ENCODE measurements at places on chromosomes 4 and X.

DNA sequence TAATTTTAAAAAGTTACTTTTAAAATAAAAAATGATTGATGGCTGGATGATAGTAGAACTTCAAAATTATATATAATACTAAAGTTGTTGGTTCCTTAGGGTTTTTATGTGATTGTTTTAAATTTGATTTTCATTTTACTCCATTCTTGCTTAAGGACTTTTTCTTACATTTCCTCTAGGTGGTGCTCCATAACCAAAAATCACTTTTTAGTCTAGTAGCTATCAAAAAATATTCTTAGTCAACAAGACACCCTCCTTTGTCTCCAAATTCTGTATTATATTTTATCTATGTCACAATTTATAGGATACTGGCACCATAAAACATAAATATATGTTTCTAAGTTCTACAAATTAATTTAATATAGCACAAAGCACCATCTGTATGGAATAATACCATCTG is 67.2 kb upstream of the BRWD3 start:
- DNase-seq = no peak

- DNase-seq = no peak
Measured at GRCh38 chr4:170114636-170115035, 24.9 kb upstream of the AADAT start.

GRCh38 chr4:183300070-183300469 is 20.0 kb downstream of the CLDN22 start:
- no peak for DNase-seq

DNA sequence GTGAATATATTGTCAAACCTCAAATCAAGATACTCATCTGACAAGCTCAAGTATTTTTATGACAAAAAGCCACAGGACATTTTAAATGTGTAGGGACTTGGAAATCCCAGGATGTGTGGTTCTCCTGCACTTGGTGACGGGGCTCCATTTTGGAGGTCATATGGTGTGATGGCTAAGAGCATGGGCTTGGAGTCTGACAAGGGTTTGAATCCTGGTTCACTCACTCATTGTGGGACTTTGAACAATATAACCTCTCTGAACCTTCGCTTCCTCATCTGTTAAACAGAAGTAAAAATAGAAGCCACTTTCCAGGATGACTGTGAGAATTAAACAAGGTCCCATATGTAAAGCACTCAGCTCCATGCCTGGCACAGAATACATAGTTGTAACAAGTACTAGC is 99.6 kb downstream of the SMIM20 start:
- DNase-seq = no peak

- no peak for DNase-seq
Measured at GRCh38 chr4:151718984-151719955, 41.5 kb downstream of the GATB start.

All from activated naive CD4-positive, alpha-beta T cell (primary cell).